ENCODE measurements at places on chromosomes 11 and 22.

DNA sequence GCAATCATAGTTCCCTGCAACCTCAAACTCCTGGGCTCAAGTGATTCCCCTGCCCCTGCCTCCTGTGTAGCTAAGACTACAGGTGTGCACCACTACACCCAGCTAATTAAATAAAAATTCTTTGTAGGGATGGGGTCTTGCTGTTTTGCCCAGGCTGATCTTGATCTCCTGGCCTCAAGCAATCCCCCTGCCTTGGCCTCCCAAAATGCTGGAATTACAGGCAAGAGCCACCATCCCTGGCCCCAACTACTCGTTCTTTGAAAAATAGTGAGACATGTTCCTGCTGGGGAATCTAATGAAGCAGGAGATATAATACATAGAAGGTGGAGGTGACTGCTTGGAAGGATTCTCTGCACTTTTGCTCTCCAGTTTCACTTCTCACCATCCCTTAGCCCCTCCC is 40.1 kb upstream of the RFPL3 start:
- no peak for DNase-seq

DNA sequence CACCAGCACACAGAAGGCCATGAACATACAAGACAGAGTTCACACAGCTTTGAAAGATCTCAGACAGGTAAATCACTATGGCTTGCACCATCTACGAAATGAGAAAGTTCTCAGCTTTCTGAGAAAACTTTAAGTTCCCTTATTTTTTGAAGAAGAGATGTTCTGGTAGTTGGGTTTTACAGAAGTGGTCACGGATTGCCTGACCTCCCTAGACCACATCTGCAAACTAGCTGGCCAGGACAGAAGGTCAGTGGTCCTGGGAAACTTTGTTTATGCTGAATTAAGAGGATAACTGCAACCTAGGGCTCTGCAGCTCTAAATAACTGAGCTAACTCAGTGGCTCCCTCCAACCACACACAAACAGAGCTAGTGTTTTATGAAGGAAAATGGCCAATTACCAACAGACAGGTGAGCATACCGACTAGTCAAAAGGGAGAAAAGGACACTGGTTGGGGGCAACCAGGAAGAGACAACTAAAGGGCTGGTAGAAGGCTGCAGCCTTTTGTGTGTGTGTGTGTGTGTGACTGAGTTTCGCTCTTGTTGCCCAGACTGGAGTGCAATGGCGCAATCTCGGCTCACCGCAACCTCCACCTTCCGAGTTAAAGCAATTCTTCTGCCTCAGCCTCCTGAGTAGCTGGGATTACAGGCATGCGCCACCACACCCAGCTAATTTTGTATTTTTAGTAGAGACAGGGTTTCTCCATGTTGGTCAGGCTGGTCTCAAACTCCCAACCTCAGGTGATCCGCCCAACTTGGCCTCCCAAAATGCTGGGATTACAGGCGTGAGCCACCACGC is 8.5 kb upstream of the SCN2B start:
- no peak for DNase-seq

DNA sequence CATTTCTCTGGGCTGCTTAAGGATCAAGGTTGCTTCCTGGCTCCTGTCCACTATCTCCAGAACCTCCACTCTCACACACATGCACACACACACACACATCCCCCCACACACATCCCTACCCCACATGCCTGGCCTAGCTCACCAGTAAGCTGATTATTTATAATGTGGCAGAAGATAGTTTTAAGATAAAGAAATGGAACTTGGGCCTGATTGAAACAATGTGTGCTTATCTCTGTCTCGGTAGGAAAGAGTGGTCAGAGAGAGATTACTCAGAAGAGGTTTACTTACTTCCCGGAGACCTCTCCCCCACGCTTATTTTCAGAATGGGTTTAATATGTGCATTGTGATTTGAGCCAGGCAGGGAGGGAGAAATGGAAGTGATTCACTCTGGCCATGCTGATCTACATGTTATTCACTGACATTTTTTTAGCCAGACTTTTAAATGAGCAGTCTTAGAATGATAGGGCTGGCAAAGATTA is 422.4 kb downstream of the TENM4 start:
- DNase-seq: peak; percentile 97

DNA sequence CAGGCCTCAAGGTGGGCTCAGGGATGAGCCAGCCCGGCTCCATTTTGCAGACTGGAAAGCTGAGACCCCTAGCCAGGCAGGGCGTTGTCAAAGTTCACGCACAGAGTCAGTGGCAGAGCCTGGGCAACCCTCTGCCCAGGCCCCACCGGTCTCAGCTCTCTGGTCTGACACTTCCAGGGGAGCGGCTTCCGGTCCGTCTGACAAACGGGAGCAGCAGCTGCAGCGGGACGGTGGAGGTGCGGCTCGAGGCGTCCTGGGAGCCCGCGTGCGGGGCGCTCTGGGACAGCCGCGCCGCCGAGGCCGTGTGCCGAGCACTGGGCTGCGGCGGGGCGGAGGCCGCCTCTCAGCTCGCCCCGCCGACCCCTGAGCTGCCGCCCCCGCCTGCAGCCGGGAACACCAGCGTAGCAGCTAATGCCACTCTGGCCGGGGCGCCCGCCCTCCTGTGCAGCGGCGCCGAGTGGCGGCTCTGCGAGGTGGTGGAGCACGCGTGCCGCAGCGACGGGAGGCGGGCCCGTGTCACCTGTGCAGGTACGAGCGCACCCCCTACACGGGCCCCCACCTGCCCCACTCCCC is 36.0 kb downstream of the CD6 start:
- DNase-seq: no peak
